Right ventricle myocardium superior (tissue), 1 donor: ENCODE measurements at places on chromosomes 6 and 20.

DNA sequence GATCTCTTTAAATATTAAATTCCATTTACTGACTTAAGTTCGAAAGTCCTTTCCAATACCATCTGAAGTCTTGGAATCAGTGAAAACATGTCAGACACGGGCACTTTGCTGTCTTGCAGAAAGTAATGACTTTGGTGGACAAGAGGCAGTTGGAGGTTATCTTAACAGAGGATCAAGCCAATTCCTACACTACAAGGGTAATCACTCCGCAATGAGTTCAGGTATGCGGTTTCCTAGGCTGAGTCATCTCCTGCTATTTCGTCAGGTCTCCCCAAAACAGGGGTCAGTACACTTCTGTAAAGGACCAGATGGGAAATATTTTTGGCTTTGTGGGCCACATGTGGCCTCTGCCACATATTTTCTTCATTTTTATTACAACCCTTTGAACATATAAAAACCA, 656.6 kb downstream of the KIF16B start:
- no peak for DNase-seq

GRCh38 chr6:152318278-152318677, 318.9 kb downstream of the SYNE1 start:
- no peak for DNase-seq

DNA sequence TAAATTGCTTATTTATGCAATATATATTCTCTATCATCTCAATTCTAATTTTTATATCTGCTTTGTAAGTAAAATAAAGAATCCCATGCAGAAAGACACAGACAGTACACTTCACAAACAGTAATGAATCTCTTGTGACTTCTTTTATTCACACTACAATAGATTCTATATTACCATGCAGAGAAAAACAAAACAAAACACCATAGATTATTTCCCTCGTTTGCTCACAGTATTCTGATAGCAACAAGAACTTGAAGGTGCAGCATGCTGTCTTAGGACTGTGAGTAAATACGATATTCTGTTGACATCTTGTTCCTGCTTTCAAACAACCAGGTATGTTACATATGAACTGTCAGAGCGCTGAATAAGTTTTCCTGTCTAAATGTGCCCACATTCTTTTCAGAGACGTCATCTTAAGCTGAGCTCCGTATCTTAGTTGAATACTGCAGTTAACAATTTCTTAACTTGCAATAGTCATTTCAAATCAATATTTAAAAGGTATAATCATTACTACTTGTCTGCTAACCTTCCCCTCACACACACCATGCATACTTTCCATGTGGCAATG, 140.1 kb downstream of the BTBD9 start:
- DNase-seq: no peak

GRCh38 chr6:90368601-90369000, 72.0 kb upstream of the BACH2 start:
- DNase-seq: no peak

- no peak for DNase-seq
Measured at GRCh38 chr20:33840759-33841435, 29.7 kb downstream of the CHMP4B start.

DNA sequence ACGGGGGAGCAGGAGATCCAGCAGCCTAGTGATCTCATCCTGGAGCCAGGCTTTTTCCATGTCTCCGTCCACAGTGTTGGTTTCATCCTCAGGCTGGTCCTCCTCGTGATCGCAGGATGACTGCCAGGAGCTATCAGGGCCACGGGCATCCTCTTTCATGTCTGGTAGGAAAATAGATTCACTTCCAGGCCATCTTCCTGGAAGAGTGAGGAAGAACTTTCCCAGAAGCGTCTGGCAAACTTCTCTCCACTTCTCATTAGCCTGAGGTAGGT, 15.3 kb upstream of the SLC9A8 start:
- DNase-seq: no peak

DNA sequence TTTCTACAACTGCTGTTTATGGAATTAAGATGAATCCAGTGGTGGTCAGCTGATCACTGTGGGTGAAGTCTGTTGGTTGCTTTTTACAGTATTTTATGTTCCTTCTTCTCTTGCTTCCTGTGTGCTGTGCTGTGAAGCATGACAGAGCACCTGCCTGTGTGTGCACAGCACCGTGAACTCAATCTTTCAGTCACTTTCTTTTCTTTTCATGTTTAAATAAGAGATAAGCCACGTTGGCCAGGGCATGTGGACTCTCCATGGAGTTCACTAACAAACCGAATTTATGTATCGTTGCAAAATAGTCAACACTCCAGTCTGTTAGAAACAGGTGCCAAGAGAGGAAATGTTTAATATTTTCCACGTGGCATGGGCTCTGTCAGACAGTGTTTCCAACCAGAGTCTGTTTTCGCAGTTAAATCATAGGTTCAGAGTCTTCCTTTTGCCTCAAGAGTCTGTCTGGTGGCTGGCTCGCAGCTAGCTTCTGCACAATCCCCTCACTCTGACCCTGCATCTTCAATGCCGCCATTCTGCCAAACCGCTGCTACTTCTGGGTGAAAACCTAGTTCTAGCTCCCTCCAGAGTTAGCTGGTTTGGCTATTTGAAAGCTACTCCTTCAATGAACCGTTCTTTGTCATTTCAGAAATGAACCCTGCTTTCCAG, 73.2 kb downstream of the QRSL1 start:
- DNase-seq: no peak

DNA sequence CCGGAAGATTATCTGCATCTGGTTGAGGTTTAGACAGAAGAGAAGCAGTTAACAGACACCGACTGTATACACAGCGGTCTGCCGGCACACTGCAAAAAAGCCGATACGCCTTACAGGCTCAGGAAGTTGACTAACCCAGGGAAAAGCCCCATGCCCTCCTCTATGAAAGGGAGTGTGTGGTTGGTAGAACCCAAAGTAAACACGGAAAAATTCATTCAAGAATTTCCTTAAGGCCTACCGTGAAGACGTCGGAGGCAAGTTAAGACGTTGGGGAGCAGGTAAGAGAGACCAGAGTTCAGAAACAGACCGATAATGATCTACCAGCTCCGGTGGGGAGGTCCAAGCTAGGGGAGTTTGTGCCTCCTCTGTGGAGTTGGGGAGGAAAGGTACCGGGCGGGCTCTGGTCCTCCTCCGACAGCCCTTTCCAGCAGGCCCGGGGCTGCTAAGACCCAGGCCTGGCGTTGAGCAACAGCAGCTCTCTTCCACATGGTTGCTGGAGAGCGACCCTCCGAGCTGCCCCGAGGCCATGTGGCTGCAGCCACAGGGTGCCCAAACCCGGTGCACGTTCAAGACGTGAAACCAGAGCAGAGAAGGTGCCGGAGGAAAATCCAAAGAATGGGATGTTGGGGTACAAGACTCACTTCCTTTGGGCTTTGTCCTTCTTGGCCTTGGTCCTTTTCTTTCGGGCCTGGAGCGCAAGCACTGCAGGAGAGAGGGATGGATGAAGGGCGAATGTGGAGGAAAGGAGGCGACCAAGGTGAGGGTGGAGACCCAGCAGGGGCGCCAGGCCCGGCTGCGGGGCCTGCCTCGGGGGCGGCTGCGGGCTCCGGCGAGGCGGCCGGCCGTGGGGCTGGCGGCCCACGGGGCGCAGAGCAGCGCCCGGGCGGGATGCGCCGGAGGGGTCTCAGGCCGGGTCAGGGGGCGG, 809 bp downstream of the SRPK1 start:
- peak; percentile 37 for DNase-seq

DNA sequence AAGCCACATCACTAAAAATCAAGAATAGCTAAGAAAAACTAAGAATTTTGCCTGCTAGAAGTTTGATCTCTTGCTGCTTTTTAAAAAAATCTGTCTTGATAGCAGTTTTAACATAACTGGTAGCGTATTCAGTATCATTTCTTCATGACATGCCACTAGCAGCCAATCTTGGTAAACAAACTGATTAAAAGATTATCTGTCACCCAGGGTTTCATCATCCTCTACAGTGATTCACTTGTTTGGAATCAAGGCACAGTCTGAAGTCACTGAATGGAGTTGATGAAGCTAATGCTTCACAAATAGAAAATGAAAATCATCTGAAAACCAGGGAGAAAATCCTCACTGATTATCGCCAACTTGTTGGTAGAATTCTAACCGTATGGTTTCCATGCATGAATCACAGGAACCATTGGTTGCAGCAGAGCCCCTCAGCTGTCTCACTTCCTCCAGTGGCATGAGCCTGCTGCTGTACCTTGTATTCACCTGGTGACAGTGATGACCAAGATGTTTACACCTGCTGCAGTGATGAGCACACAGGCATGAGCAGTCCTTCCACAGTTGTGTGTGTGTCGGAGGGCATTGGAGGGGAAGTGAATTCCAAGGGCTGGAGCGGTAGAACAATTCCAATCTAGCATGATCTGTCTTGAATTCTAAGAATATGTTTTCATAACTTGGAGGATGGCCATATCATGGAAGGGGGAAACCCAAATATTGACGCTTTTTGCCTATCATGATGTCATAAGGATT, 275.0 kb downstream of the KHDC1L start:
- no peak for DNase-seq

- DNase-seq: no peak
Measured at GRCh38 chr6:98894810-98895209, 52.9 kb downstream of the FBXL4 start.

DNA sequence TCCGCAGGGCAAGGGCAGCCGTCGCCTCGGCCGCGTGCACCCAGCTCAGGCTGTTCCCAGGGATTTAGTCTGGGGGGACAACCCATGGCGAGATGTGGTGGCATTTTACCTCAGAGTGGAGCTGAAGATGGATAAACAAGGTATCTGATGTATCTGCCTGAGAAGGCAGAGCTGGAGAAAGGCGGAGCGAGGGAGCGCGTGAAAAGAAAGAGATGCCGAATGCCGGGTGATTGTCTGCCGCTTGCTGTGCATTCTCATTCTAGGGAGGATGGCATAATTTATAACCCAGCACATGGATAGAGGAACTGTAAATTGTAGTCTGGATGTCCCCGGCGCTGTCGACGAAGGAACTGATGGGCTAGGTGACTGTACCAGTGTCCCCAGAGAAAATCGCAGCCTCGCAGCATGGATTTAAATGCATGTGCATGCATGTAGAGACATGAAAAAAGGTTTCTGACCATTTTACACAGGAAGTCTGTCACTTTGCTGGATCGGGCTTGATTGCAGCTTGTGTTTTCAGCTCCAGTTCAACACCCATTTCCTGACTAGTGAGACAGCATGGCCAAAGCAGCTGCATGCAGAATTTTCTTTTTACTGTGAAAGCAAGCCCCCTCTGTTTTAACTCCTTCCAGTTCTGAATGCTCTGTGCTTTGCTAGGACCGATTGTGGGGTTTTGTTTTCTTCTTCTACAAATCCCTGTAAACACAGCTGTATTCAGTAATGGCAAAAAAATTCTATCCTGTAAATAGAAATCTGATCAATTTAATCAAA, 149.7 kb downstream of the PRL start:
- peak; percentile 33 for DNase-seq

DNA sequence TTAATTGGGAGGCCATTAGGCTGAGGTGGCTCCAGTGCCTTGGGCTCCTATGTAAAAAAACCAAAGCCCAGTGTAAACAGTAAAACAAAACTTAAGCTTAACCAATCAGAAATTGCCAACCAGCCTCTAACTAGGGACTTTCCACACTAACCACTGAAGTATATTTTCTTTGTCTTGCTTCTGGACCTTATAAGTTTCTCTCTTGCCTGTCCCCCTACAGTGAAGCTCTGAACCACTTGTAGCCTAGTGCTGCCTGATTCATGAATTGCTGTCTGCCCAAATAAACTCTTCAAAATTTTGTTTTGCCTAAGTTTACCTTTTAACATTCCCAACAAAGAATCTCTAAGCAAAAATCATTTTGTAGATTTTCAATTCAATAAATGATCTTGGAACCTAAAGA, 28.2 kb downstream of the POPDC3 start:
- no peak for DNase-seq

- no peak for DNase-seq
Measured at GRCh38 chr6:43978473-43979346, 148.5 kb downstream of the MRPL14 start.

DNA sequence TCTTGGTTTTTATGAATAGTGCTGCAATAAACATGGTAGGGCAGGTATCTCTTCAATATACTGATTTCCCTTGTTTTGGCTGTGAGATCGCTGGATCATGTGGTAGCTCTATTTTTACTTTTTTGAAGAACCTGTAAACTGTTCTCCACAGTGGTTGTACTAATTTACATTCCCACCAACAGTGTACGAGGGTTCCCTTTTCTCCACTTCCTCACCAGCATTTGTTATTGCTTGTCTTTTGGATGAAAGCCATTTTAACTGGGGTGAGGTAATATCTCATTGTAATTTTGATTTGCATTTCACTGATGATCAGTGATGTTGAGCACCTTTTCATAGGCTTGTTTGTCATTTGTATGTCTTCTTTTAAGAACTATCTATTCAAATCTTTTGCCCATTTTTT, 8.0 kb upstream of the ARG1 start:
- DNase-seq: no peak

- no peak for DNase-seq
Measured at GRCh38 chr20:52805296-52805571, 166.9 kb upstream of the TSHZ2 start.

DNA sequence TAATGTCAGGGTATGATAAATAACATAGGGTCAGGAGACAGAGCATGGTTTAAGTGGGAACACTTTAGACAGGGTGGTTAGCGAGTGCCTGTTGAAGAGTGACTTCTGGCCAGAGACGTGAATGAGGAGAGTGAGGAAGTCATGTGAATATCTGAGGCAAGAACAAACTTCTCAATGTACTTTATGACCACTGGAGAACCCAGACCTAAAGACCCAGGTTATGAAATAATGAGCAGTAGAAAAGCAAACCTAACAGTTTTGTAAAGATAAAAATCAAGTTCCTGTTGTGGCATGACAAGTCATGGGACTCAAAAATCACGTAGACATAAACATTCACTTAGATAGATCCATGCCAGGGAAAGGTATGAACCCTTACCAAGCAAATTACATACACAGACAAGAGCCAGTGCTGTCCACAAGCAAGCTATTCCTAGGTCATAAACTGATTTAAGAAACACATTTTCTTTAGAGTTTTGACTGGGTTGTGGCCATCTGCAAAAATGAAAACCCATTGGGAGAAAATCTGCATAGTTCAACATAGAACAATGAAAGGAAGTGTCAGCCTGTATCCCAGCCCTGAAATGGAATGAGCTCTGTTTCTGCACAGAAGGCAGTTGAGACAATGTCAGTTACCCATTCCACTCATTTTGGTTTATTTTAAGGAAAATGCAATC, 2.2 kb upstream of the MYCT1 start:
- DNase-seq: no peak

GRCh38 chr6:156687789-156688619, 89.2 kb upstream of the ARID1B start:
- peak; percentile 48 for DNase-seq

- DNase-seq: no peak
Measured at GRCh38 chr20:21640556-21640955, 64.9 kb upstream of the PAX1 start.
